G401 (cell line): ENCODE measurements at places on chromosomes 12 and 14. TPM values are rescaled to one million over a fixed set of nuclear protein-coding genes. Genes with fewer than 3 reads are reported as not detected.

- DNase-seq, result peak; percentile 89
Observed at GRCh38 chr12:14417715-14418114, 52.2 kb downstream of the ATF7IP start.

- DNase-seq, result no peak
Observed at GRCh38 chr14:55188686-55189295, 2.6 kb downstream of the DLGAP5 start.

GRCh38 chr14:87892763-87893162 lies 100.2 kb downstream of the GALC start:
- DNase-seq, result no peak

GRCh38 chr12:47080725-47081502 lies 1.2 kb upstream of the AMIGO2 start:
- no peak for DNase-seq

DNA sequence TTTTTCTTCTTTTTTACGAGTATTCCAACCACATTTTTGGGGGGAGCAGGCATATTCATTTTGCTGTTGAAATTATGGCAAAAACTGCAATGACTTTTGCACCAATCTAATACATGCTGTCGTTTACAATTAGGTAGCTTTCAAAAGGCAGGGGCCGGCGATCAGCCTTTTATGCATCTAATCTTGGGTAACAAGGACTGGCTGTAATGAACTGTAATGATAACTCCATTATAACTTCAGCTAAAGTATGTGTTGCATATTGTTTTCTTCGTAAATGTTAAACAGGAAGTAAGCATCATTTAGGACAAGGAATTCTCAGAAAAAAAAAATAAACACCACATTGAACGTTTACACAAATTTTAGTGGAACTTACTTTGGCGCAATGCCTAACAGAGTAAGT lies 30.3 kb upstream of the KLRF1 start:
- DNase-seq, result no peak

DNA sequence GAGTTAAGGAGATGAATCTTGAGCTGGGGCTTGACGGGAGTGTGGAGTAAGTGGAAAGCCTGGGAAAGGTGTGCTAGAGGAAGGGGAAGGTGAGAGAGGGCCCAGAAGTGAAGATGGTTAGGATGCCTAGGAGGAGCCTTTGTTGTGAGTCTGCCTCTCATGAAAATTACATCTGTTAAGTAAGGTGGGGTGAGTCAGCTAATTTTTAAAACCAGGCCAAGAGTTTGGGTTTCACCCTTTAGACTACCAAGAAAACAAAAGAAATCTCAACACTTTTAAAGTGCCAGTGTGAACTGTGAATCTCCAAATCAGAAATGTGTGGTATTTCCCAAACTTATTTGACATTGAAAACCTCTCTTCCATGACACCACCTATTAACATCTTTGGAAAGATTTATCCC lies 185.2 kb downstream of the CRADD start:
- DNase-seq, result no peak

The GARIN6 gene
- total RNA-seq, result not detected in 2 replicates

DNA sequence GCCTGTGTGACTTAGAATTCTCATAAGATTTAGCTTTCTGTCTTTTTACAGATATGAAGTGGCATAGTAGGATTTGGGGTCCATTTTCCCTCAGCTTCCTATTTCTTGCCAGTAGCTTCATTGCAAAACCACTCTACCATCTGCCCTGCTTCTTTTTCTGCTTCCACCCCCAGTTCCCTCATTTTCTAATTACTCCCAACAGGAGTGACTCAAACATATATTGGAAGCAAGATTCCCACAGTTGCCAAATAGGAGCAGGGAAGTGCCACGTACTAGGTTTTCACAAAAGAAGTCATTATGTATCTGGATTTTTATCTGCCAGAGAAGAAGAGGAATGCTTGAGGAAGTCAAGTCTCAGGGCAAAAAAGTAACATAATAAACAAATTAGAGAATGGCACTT lies 64.1 kb downstream of the ANO4 start:
- no peak for DNase-seq

DNA sequence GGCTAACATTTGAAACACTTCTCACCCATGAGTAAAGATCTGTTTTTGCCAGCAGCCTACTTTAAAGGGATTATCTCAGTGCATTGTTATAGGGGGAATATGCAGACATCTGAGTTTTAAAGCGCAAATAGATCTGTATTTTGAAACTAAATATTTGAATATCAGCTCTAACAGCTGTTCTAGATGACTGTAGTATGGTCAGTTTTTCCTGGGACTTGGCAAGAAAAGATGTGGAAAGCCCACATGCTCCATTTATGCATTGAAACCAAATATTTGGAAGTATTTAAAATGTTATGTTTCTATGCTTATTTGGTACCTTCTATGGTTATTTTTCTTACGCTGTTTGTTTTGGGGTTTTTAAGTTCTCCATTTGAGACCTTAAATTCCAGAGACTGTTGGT lies 41.7 kb downstream of the RIC8B start:
- no peak for DNase-seq

GRCh38 chr12:2689393-2689792 lies 105.4 kb upstream of the FKBP4 start:
- DNase-seq, result no peak

The SLC5A8 gene
- total RNA-seq, result not detected in 2 replicates

The SERPINA9 gene
- total RNA-seq, result not detected in 2 replicates

DNA sequence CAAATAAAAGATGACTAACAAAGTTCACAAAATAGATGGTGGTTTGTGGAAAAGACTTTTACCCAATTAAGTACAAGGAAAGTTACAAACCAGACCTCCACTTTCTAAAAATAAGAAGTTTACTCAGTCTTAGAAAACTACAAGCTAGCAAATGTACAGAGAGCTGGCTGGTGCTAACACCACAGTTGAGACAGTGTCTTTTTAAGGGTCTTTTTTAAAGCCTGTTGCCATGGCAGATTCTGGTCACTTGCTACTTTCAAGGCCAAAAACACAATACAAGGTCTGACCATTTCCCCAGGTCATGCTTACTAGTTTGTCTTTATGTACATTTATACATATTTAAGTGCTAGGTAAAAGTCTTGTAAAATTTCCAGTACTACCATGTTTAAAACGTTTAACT lies 2.4 kb downstream of the BTG1 start:
- DNase-seq, result no peak

The ATP6V1D gene
- 158 and 168 TPM in 2 replicates for total RNA-seq
